Peyer's patch (tissue), 4 donors: ENCODE measurements at places on chromosomes 4 and X. TPM values are rescaled to one million over a fixed set of nuclear protein-coding genes. Genes with fewer than 3 reads are reported as not detected.
A peak's percentile ranks its signal among the peaks of the same experiment; 100 is the strongest.

The ZCCHC4 gene
- total RNA-seq = 20.8 TPM

- H3K27me3 ChIP-seq = no peaks in the 10 kb centered on the region
- no peak for DNase-seq
- H3K4me1 ChIP-seq = peaks cover 25% of the 10 kb centered on the region
- H3K27ac ChIP-seq = peak overlapping the region; percentile 83
- peak overlapping the region; percentile 70 for H3K4me3 ChIP-seq
Measured at GRCh38 chrX:119790977-119791436, 423 bp downstream of the RPL39 start.

- H3K27ac ChIP-seq = no peak overlapping the region
- no peaks in the 10 kb centered on the region for H3K27me3 ChIP-seq
- H3K36me3 ChIP-seq = no peaks in the 10 kb centered on the region
- DNase-seq = no peak
Measured at GRCh38 chrX:53255738-53256191, 25.6 kb downstream of the IQSEC2 start.

GRCh38 chrX:46739736-46740135, 19.2 kb downstream of the SLC9A7 start:
- no peaks in the 10 kb centered on the region for H3K36me3 ChIP-seq
- no peak overlapping the region for H3K27ac ChIP-seq
- DNase-seq = no peak
- no peaks in the 10 kb centered on the region for H3K27me3 ChIP-seq

DNA sequence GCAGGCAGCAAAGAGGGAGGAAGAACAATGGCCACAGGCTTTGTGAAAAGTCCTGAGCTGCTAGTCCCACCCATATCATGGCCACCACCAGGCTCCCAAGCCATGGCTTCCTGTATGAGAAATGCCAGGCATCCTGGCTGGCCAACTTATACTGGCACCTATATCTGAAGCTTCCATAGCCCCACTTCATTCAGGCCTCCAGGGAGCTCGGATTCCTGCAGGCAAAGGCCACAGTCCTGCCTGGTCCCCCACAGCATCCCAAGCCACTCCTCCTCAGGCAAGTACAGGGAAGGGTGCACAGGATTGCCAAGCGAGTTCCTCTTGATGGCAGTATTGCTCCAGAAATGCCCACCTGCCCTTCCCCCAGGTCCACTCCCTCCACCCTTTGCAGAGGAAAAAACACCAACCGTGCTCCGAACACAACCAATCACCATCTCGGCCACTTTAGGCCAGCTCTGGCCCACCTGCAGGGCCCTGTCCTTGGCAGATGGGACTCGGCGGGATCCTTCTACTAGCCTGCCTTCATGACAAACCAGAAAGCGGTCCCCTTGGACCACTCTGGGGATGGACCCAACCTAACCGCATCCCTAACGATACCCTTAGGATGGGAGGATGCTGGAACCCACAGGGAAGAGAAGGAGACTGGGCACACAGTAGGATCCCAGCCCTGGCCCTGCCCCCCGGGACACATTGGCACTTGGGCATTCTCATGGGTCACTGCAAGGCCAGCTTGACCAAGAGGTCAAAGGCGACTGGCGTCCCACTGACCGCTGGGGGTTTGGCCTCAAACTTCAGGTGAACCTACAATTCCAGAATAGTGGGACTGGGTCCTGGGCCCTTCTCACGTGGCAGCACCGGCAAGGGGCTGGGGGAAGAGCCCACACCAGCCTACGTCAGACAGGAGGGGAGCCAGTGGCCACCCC, 220.4 kb upstream of the AGTR2 start:
- no peak overlapping the region for H3K4me3 ChIP-seq
- DNase-seq = no peak
- H3K36me3 ChIP-seq = no peaks in the 10 kb centered on the region
- no peaks in the 10 kb centered on the region for H3K4me1 ChIP-seq
- H3K27me3 ChIP-seq = no peaks in the 10 kb centered on the region
